ENCODE measurements at places on chromosomes 1 and 21.

GRCh38 chr1:27536767-27537166 lies 46.8 kb upstream of the WASF2 start:
- DNase-seq = peak; percentile 84

DNA sequence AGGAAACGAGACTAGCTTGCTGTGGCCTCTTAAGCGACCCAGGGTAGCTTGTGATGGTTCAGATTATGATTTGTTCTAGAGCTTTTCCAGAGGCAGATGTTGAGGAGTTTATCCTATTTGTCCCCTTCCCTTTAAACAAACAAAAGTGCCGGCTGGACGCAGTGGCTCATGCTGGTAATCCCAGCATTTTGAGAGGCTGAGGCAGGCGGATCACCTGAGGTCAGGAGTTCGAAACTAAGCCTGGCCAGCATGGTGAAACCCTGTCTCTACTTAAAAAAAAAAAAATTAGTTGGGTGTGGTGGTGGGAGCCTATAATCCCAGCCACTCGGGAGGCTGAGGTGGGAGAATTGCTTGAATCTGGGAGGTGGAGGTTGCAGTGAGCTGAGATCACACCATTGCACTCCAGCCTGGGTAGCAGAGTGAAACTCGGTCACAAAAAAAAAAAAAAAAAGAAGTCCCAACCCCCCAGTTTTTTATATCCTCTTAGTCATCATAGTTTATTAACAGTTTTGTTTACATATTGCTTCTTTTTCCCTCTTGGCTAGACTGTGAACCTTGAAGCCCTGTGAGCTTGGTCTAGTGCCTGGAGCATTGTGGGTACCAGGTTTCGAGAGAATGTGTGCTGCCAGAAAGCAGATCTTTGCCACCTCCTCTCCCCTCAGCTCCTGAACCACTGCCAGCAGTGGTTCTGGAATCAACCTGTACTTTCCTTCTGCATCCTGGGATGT lies 29.8 kb downstream of the MAPKAPK2 start:
- DNase-seq = peak; percentile 52

- peak; percentile 40 for DNase-seq
Measured at GRCh38 chr1:73839922-73840321, 358.1 kb downstream of the LRRIQ3 start.

- no peak for DNase-seq
Measured at GRCh38 chr1:173663159-173663558, 6.5 kb downstream of the ANKRD45 start.

Measured in adipocyte (in vitro differentiated cells).